ENCODE measurements at places on chromosomes 5 and 9.
A peak's percentile ranks its signal among the peaks of the same experiment; 100 is the strongest.

DNA sequence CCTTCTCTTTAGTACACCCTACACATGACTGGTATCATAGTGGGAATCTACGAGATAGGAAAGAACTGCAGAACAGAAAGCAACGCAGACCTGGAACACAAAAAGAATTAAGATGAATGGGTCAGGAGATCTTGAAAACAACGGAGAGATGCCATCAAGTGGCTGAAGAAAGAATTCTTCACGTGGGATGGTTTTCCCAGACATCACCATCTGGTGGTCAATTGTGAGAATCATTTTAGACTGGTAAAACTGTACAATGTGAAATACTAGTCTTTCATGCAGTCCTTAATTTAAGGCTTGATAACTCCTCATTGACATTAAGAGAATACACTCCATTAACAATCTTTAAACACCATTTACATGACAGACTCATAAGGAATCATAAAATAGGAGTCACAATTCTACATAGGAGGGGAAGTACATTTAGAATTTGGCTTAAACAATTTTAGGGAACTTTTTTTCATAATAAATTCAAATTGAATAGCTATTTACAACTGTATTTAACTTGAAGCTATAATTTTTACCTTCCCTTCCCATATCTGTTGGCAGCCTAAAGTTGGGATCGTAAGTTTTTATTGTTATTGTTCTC lies 128.4 kb upstream of the TRPM3 start:
- DNase-seq: peak; percentile 44

- DNase-seq: no peak
Observed at GRCh38 chr9:27160636-27161035, 51.6 kb downstream of the TEK start.

DNA sequence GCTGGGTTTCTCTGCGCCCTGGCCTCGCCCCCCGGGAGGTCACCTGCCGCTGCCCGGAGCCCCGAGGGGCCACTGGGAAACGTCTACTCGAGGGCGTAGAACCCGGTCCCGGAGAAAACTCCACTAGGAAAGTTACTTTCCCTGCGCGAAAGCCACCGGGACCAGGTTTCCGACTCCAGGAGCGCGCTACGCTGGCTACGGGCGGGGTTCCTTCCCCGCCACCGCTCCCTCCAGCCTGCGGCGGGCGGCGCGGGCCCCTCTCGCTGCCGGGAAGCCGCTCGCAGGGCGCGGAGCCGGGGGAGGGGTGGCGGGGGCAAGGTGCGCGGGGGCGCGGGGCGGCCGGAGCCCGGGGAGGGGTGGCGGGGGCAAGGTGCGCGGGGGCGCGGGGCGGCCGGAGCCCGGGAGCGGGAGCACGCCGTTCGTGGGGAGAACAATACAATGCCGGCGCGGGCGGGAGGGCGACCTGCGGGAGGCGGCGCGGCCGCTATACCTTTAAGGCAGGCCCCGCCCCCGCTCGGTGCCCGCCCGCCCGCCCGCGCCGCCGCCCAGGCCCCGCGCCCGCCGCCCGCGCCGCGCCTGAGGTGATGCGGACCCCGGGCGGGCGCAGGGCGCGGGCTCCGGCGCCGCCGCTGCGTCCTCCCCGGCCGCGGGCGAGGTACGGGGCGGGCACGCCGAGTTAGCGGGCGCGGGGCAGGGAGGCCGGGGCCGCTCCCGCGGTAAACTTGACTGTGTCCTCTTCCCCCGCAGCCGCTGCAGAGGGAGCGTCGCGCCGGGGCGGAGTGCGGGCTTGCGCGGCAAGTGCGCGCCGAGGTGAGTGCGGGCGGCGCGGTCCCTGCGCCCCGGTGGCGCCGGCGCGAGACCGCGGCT lies 278.1 kb downstream of the AOPEP start:
- no peak for DNase-seq

DNA sequence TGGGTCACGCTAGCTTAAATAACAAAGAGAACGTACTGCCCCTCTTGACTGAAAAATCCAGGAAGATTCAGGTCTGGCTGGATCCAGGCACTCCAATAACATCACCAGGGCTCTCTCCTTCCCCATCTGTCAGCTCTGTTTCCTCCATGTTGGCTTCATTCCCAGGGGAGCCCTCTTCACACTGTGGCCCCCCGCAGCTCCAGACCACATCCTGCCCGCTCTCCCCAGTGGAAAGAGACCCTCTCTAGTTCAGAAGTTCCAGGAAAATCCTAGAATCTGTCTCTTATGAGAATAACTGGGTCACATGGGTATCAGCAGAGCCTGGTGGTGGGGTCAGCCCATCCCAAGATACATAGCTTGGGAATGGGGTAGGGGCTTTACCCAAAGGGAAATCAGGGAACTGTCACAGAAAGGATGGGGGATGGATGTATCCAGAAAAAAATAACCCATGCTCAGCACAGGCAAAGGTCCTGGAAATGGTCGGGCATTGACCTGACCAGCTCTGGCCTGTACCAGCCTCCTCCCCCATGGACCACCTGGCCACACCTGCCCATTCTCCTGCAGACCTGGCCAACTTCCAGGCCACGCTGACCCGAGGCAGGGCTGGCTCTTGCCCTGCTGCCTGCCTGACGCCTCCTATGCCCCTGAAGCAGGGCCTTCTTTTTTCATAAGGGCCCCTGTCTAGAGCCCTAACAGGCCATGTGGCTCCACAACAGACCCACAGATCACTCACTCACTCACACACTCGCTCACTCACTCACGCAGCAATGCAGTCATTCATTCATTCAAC lies 65.9 kb downstream of the COL23A1 start:
- no peak for DNase-seq

DNA sequence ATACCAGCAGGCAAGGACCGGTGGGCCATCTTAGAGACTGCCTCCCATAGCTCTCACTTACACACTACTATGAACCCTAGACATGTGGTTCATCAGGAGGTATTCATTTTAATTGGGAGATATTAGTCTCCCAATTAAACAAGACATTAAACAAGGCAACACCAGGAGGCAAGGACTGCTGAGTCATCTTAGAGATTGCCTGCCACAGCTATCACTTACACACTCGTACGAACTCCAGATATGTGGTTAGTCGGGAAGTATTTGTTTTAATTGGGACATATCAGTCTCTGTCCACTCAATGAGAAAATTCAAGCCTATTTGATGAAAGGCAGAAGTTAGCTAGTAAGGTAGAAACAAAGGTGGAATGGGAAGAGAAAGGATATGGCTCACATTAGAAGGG lies 343.9 kb downstream of the NFIB start:
- DNase-seq: no peak

DNA sequence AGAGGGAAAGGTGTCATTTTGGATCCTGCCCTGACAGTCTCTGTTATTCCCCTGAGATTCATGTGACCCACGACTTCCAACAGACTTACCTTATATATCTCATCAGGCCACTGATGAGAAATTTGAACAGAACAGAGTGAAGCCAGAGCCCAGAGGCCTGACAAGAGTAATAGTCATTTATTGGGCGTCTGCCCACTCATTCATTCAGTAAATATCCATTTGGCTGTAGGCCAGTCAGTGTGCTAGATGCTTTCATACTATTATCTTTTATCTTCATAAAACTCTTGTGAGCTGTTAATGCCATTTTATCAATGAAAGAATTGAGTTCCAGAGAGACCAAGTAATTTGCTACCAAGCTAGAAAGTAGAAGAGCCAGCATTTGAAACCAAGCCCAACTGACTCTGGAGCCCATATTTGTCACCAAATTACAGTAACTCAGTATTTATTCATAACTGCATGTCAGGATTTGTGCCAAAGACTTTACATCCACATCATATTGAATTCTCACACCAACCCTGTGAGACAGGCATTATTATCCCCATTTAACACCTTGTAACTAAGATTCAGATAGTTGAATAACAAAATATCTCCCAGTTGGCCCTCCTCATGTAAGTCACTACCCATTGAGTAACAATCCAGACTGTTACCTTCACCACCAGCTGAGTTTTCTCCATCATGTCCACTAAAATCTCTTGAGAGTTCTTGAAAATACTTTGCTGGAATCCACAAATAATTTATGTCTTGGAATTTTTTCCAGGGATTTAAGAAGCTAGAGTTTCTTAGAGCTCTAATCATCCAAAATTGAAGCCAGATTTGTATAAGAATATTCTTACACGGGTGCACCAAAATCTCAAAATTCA lies 2.5 kb downstream of the PTPDC1 start:
- DNase-seq: peak; percentile 58

DNA sequence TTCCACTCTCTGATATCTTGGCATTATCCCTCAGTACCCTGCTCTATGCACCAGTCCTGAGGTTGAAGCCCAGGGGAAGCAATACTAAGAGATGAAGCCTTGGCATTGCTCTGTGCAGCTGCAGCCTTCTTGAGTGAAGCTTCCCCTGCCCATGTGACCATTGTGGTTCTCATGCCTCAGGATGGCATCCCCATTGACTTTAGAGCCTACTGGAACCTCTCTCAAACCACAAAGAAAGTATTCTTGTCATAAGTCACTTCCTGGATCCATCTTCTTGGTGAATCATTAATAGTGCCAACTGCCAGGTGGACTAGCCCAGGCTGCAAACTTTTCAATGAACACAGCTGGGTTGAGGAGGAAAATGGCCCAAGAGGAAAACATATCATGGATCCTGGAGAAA lies 283.9 kb upstream of the RFX3 start:
- DNase-seq: no peak

GRCh38 chr5:10684303-10685086 lies 76.5 kb downstream of the DAP start:
- DNase-seq: no peak

GRCh38 chr5:64570395-64570996 lies 64.7 kb downstream of the RGS7BP start:
- DNase-seq: no peak

- DNase-seq: no peak
Observed at GRCh38 chr5:88502179-88503040, 233.8 kb upstream of the TMEM161B start.

GRCh38 chr9:91723420-91724067 lies 226.5 kb downstream of the ROR2 start:
- DNase-seq: no peak

- no peak for DNase-seq
Observed at GRCh38 chr9:120734607-120735410, 20.5 kb upstream of the MEGF9 start.

DNA sequence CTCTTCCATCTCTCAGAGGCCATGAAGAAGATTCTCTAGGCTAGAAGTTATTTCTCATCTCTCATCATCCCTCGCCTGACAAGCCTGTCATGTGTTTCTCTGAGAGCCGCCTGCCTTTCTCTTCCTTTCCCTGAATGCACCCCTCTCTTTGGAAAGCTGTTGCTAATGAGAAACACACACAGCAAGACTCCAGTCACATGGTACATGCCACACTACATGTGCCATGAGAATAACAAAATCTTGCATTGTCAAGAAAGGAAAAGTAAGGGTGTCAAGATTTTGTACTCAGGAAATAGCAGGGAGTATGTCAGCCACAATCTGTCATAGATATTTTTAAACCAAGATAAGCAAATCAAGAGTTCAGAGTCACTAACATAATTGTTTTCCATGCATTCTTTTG lies 8.9 kb downstream of the AGXT2 start:
- no peak for DNase-seq

DNA sequence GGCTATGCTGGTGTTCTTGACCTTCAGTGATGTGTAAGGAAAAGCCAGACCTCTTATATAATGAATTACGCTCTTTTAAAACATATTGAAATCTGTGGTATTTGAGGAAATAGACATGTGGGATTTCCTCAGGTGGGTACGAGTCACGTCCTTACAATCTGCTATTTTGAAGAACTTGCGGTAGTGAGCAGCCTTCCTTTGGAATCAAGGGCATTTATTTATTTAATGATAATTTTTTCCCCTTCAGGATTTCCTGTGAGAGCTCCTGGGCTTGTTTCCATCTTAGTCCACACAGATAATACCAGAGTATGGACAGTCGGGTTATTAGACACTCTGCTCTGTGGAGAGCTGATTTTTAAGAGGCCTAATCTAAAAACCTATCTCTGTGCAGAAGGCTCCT lies 167.9 kb downstream of the ARHGEF28 start:
- no peak for DNase-seq

GRCh38 chr9:115109486-115109885 lies 8.5 kb downstream of the TNC start:
- DNase-seq: no peak

GRCh38 chr5:56476487-56476856 lies 243.3 kb upstream of the ANKRD55 start:
- DNase-seq: no peak

DNA sequence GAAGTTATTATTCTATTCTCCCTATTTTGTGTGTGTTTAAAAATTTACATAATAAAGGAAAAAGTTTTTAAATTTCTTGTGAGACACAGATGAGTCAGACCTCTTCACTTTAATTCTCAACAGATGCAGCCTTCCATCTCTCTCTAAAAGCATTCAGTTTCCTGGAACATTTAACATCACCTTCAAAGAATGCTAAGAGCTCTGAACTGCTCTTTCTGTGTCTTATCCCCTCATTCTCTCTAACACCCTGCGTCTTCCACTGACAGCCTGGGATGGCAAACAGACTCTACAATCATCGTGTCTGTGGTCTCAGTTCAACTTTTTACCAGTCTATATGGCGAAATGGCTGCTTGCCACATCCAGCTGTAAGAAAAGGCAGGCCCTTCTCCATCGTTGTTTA lies 173.0 kb downstream of the HINT1 start:
- DNase-seq: peak; percentile 91

DNA sequence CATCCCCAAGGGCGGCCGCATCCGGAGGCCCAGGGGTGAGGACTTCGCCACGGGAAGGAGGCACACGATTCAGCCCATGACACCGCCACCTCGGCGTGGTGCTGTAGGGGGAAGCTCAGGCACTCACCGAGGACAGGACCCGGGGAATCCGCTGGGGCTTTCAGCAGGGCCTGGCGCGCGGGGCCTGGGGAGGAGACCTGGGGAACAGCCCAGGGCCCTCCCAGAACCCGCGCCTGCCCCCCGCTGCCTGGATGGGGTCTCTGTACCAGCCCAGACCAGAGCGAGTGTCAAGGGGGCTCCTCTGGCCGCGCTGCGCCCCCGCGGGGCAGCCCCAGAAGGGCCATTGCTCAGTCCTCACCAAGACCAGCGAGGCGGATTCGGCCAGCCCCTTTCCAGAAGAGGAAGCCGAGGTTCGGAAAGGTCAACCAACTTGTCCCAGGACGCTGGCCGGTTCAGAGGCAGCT lies 12.8 kb downstream of the COL23A1 start:
- no peak for DNase-seq

- DNase-seq: no peak
Observed at GRCh38 chr9:30723656-30724055, 1660.8 kb upstream of the ACO1 start.

DNA sequence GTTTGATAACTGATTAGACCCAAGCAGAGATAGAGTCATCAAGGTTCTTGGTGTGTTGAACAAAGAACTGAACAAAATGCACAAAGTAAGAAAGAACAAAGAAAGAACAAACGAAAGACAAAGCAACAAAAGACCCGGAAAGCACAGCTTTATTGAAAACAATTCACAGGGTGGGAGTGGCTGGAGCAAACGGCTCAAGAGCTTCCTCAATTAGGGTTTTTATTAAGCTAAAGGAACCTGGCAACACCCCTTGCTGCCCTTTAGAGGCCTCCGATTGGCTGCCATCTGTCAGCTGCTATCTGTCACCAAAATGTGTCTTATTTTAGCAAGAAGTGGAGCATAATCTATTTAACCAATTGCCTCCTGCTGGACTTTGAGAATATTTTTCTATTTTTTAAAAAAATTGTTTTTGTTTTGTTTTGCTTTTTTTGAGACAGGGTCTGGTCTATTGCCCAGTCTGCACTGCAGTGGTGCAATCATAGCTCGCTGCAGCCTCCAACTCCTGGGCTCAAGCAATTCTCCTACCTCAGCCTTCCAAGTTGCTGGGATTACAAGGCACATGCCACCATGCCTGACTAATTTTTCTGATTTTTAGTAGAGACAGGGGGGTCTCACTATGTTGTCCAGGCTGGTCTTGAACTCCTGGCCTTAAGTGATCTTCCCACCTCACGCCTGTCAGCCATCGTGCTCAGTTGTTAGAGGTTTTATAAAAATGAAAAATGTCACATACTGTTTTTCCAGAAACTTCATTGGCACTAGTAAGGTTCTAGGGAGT lies 7.7 kb upstream of the ABO start:
- DNase-seq: no peak

All from fibroblast of skin of left biceps (primary cell).